ENCODE measurements at places on chromosomes 1 and 21.

DNA sequence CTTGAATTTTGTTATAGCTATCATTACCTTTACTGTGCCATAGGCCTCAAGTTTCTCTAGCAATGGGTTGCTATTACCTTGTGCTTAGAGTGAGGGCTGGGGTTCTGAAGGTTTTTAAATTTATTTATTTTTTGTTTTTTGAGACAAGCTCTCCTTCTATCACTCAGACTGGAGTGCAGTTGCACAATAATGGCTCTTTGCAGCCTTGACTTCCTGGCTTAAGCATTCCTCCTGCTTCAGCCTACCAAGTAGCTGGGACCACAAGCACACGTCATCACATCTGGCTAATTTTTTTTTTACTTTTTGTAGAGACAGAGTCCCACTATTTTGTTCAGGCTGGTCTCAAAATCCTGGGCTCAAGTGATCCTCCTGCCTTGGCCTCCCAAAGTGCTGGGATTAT, 41.5 kb downstream of the SNX27 start:
- no peak for DNase-seq

DNA sequence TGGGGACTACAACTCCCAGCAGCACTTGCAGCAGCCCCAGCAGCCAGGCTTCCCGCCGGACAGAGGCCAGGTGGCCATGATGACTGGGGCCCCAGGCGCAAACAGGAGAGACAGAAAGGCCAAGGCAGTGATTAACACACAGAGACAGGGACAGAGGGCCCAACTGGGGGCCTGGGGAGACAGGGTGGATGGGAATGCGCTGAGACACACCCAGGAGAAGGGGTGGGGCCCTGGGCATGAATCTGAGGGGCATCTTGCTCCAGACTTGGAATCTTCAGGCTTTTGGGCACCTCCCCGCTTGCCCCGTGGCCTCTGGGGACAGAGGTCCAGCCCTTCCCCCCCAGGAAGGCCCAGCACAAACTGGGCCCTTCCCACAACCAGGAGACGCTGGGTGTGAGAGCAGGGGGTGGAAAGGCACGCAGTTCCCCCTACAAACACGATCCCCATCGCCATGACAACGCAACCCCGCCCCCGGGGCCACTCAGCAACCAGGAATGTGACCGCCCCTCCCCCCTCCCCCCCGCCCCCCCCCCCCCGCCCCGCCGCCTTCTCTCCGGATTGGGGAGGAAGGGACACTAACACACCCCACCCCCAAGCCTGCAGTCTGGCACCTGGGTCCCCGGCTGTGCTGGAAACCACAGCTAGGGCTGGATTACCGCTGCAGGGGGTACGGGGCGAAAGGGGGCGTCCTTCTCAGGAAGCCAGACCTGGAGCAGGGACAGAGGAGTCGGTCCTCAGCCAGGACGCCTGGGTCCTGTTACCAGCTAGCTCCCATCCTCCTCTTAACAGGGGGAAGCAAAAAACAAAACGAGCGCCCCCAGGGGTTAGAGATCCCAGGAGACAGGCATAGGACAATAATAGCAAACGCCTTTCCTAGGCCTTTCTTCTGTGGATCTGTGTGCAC, 4.5 kb downstream of the HDGF start:
- DNase-seq = peak; percentile 98

GRCh38 chr1:37465593-37466517, 8.5 kb upstream of the ZC3H12A start:
- no peak for DNase-seq

DNA sequence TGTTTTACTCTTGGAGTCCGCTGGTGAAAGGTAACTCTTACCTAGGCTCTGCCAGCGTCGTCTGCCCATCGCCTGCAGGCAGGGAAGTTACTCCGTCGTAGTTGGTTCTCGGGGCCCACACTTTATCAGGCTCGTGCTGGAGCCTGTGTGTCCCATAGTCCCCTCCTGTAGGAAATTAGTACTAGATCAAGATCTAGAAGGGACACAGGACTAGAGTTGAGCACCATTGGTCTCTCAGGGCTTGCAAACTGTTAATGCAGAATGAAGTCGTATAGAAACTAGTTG, 940 bp downstream of the SRRM1 start:
- no peak for DNase-seq

DNA sequence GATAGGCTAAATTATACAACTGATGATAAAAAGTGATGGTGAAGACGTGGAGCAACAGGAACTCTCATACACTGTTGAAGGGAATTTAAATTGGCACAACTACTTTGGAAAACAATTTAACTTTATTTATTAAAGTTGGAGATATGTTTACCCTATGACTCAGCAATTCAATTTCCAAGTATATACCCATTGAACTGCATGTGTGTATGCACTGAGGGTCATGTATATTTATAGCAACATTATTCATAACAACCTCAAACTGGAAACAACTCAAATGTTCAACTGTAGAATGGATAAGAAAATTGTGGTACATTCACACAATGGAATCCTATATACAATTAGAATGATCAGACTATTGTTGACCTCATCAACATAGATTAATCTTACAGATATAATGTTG, 16.5 kb upstream of the BCAS2 start:
- no peak for DNase-seq

All from sigmoid colon (tissue), 7 donors.